ENCODE measurements at places on chromosomes 6 and 20.

DNA sequence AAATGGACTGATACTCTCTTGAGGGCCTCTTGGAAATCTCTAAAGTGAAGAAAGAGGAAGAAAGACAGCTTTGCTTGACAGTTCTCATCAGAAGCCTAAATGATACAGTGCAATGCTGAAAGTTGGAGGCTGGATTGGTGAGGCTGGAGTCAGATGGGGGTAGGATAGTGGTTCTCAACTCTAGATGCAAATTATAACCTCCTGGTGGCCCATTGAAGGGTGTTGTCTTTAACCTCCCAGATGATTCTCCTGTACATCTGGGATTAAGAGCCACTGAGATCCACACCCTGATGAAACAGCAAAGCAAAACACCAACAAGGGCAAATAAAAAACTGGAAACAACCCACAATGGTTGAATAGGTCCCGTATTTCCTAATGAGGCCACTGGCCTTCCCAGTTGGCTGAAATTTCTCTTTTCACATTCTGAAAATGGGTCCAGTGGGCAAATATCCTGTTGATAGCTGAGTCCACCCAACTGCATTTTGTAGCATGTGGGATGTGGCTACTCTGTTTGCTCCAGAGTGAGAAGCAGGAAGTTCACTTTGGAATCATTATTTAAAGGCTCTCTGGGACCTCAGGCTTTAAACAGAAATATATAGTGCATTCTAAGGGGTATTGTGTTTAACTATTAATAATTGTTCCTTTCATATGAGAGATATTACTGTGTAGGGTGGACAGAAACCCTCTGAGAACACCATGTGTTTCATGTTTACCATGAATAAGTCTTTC is 208.1 kb downstream of the SOX4 start:
- no peak for DNase-seq

GRCh38 chr20:62065674-62066338 is at the start of gene TAF4:
Gene TAF4, minus strand, starts transcription at chr20:62065881. Its CDS starts 71 bp downstream, at chr20:62065810.
- DNase-seq: peak; percentile 80

DNA sequence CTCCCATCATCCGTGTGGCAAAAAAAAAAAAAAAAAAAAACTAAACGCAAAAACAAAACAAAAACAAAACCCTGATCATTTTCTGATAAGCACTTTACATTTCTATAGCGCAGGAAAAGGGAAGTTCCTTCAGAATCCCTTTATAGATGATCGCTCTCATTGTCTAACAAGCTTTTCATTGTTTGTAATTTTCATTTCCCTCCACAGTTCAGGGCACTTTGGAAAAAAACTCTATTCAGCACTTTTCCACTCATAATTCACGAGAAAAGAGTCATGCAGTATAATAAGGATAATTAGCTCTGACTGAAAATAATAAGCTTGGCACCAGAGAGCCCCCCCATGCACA is 89.4 kb upstream of the ATXN1 start:
- no peak for DNase-seq

DNA sequence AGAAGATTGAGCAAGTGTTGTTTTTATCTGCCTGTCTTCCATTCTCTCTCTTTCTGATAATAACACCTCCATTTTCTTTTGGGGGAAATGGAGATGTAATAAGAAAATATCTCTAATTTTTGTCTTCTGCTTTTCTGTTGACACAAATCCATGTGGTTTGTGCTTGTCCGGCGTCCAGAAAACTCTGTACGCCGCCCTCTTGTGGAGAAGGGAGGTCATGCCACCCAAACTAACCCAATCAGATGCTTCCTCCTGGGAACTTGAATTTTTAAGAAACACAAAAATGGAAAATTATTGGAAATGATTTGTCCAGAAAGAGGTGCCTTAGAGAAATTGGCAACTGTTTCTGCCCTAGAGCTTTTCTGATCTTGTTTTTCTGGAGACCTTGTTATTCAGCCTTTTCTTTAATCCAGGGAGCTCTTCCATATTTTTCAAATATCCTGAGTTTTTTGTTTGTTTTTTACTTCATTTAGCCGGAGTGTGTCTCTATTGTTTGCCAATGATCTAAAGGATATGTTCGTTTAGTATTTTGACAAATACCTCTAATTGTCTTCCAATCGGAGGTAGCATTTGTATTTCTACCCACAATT is 17.8 kb upstream of the FNDC1 start:
- DNase-seq: peak; percentile 53

GRCh38 chr6:88574031-88574430 is 389.4 kb downstream of the RNGTT start:
- no peak for DNase-seq

- DNase-seq: no peak
Observed at GRCh38 chr6:159806021-159806458, 6.0 kb downstream of the PNLDC1 start.

DNA sequence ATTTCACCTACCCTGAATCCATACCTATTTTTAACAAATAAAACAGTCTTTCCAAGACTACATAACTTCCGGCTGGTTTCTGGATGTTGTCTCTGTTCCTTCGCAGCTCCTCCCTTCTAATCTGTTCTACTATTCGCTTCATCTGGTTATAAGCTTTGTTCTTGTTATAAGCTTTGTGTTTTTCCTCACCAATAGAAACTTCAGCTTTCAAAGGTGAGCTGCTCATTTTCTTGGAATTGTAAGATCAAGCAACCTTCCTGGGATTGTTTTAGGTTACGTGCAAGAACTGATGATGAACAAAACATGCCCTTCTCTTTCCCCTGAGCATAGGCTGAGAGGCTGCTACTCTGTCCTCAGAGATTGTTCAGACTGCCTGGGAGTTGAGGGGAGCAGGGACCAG is 2.1 kb downstream of the GFOD1 start:
- DNase-seq: no peak

DNA sequence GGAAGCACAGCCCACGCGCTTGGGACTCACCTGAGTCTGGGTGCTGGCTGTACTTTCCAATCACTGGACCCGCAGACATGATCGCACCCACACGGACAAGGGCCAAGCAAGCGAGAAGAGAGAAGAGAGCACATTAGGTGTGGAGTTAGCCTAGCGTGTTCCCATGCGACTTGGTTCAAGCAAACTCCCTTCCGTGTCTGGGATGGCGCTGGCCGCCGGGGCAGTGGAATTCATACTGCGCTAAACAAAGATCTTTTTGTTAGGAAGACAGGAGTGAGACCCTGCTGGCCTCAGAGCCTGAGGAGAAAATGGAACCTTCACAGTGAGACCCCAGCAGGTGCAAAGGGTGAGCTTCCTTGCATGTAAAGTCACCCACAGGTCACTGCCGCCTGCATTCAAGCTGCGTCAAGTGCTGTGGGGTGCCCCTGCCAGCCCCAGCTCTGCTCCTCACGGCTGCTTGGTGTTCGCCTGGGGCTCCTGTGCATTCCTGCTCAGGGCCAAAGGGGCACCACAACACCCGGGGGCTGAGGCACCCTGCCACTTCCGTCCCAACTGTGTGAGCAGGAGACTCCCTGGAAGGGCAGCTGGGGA is 26.4 kb downstream of the PSMG4 start:
- DNase-seq: no peak

All from activated naive CD4-positive, alpha-beta T cell treated with Interleukin-2 at 50 U/mL for 16 hours (primary cell).